ENCODE measurements at places on chromosomes 2 and 18.

GRCh38 chr2:28406276-28407096 is 13.8 kb downstream of the FOSL2 start:
- no peak for DNase-seq

GRCh38 chr2:69979902-69980807 is 18.7 kb upstream of the ASPRV1 start:
- no peak for DNase-seq

DNA sequence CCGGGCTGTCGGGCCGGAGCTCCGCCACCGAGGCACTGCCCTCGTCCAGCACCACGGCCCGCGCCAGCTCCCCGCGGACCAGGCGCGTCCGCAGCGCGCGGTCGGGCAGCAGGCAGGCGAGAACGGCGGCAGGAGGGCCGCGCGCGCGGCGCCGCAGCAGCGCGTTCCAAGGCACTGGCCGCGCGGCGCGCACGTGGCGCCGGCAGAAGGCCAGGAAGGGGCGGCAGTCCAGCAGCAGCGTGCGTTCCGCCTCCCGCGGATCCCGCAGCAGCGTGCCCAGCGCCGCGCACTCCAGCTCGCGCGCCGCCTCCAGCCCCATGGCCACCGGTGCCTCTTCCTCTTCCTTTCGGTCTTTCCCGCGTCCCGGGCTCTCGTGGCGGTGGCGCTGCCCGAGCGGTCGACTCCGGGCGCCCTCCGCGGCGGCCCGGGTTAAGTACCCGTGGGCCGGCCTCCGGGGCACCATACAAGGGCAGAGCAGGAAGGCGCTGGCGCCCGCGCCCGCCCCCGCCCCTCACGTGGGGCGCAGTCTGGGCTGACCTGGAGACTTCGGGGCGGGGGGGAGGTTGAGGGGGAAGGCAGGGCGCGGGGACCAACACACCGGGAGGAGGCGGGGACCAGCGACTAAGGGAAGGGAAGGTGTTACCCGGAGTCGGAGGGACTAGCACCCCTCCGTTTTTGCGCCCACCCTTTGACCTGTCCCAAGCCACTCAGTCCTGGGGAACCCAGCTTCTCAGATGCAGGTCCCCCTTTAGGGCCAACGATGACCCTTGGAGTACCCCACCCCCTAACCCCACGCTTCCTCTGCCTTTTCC is at the start of gene DUSP2:
TSS of gene DUSP2 (minus strand) at position 405 of the 812 bp plus-strand sequence. CDS start at position 319, 86 bp downstream.
- DNase-seq, result peak; percentile 79

DNA sequence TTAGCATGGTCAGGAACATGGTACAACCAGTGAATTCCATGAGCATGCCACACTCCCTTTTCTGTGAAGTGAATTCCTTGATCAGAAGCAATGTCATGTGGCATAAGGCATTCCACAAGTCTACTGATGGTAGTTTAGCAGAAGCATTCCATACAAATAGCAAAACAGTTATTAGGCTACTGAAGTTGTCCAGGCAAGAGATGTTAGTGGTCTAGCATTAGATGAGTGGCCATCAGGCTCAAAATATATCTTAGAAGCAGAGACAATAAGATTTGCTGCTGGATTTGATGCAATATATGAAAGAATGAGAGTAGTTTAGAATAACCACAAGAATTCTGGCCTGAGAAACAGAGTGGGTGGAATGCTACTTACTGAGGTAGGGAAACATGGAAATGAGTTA is 355.3 kb upstream of the NRXN1 start:
- no peak for DNase-seq

DNA sequence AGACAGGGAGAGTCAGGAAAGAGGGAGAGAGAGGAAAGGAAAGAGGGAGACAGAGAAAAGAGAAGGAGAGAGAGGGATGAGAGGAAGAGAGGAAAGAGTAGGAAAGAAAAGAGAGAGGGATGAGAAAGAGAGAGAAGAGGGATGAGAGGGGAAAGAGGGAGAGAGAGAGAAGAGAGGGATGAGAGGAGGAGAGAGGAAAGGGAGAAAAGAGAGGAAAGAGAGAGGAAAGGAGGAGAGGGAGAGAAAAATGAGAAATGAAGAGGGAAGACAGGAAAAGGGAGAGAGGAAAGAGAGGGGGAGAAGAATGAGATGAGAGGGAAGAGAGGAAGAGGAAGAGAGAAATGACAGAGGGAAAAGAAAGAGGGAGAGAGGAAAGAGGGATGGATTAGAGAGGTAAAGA is 207.0 kb upstream of the SKOR2 start:
- no peak for DNase-seq

- DNase-seq, result no peak
These were observed 19.6 kb upstream of the REV1 start for GRCh38 chr2:99509387-99509786.

GRCh38 chr18:76464281-76465259 is 30.5 kb downstream of the ZNF516 start:
- DNase-seq, result no peak

- DNase-seq, result no peak
These were observed 43.3 kb downstream of the PXDN start for GRCh38 chr2:1701020-1701419.

DNA sequence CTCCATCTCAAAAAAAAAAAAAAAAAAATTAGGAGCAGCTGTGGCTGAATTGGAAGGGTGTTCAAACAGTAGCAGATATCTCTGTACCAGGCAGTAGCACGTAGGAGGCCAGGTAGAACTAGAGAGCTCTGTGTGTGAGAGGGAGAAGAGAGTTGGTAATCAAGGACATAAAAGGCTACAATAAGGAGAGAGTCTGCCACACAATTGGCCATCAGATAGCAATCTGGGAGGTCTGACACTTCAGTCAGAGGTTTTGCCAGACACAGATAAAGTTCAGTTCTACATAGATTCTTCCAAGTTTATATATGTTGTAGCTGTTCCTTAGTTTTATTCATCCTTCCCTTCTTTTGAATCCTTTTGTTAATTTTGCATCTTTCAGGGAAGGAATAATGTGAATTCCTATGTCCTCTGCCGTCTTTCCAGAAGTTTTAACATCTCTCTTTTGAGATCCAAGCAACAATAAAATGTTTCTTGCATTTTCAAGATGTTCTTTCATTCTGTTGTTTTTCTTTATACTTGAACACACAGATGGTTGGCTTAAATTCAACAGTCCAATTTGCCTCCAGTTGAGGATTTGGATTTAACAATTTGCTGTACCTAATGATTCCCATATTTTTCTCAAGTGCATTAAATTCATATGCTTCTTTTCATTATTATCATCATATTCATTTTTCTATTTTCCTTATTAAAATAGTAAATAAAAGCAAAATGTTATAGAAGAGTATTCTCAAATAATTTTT is 600.3 kb upstream of the GCFC2 start:
- DNase-seq, result no peak

DNA sequence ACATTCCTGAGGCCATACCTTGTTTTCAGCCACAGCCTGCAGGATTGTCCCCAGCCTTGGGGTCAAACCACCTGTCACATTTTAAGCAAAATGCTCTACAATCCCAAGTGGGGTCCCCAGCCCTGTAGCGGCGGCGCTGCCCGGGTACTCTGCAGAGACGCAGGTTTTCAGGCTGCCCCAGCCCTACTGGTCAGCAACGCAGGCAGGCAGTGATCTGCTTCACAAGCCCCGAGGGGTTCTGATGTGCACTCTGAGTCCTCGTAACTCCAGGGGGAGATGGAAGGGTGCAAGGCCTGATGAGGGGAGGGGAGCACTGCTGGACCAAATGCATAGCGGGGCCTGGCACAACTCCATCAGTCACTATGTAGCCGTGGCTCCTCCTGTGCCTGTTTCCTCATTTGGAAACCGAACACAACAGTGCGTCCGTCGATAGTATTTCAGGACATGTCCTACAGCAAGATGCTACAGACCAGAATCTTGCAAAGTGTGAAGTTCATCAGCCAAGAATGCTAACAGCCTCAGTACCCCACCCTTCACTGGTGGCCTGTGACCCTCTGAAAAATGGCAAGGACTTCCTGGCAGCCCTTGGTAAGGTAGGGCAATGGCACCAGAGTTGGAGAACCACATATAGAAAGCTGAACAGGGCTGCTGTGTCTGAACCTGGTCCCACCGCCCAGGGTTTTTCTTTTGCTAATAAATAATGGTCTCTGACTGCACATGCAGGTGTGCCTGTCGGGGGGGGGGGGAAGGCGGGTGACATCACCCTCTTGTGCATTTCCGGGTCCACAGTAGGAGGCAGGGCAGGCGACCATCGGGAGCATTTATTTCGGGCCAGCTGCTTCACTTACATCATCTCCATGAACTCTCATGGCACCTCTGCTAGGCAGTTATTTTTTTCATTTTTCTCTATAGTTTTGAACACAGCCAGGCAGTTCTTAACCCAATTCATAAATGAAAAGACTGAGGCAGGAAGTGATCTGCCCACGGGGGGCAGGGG is 50.6 kb upstream of the TFCP2L1 start:
- no peak for DNase-seq

DNA sequence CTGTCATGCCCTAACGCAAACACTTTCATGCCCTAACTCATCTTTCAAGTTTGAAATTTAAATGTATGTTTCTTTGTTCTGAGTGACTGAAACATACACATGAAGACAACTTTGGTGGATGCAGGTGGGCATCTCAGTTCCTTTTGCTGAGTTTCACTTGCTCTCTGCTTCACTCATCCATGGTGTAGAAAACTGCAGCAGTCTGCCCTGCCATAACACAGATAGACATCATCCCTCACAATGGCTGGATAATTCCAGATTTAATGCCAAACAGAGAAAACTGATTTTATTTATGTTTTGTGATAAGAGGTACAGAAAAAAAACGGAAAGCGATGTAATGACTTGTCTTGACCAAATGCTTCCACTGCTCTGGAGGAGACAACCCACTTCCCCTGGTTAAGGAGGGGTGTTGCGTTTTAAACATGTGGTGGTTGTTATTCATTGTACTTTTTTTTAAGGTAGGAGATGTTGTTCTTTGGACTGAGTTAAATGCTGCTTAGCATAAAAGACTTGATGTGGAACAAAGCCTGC is 70.4 kb downstream of the RHBDD1 start:
- no peak for DNase-seq

DNA sequence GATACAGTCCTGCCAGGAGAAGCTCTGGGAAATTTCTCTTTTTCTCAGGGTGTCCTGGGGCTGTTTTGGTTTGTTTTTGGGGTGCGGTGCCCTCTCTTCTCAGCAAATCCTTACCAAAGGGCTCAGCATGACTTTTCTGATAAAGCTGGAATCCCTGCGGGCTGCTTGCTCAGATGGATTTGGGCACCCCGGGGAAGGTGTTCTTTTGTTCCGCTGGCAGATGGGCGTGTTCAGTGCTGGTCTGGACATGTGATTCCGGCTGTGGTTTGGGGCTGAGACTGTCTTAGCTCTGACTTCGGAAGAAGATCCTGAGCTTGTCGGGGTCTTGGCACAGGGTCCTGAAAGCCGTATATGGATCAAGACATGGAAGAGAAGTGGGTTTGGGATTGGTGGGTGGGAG is 134.2 kb upstream of the SPRED2 start:
- no peak for DNase-seq

GRCh38 chr2:68435615-68436014 is 31.5 kb downstream of the FBXO48 start:
- no peak for DNase-seq

DNA sequence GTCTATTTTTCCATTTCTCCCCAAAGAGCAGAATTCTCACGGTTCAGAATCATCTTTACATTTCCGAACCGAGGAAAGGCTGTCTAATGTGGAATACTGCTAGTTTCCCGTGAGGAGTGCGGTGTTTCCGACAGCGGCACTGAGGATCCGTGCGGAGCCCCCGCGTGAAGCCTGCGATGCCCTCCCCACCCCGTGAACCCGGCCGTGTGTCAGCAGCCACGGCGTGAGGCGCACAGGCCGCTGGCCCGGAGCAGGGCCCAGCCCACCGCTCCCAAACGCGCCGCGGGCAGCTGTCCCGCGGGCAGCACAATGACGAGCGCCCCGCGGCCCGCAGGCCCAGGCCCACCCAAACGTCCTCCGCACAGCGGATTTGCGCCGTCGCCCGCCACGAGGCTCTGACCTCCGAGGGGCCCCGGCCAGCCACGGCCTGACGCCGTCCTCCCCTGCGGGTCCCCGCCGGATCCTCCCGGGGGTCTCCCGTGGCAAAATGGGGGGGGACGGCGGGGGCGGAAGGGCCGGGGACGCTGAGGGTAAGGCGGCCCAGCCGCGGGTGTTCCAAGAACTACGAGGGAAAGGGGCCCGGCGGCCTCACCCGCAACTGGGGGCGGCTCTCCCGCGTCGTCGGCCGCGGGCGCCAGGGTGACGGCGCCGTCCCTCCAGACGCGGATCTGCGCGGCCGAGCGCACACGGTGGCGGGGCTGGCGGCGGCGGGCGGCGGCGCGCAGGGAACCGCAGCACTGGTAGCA is 796 bp downstream of the SPIRE1 start:
- DNase-seq, result no peak

- no peak for DNase-seq
These were observed 102.2 kb upstream of the MSH2 start for GRCh38 chr2:47300609-47301276.

GRCh38 chr2:159984034-159984433 is 78.4 kb downstream of the PLA2R1 start:
- DNase-seq, result no peak

GRCh38 chr2:141848191-141848590 is 282.6 kb downstream of the LRP1B start:
- no peak for DNase-seq

- no peak for DNase-seq
These were observed 55.7 kb downstream of the RND3 start for GRCh38 chr2:150431561-150432311.

- no peak for DNase-seq
These were observed 1200.5 kb upstream of the FAM98A start for GRCh38 chr2:34799556-34799955.

DNA sequence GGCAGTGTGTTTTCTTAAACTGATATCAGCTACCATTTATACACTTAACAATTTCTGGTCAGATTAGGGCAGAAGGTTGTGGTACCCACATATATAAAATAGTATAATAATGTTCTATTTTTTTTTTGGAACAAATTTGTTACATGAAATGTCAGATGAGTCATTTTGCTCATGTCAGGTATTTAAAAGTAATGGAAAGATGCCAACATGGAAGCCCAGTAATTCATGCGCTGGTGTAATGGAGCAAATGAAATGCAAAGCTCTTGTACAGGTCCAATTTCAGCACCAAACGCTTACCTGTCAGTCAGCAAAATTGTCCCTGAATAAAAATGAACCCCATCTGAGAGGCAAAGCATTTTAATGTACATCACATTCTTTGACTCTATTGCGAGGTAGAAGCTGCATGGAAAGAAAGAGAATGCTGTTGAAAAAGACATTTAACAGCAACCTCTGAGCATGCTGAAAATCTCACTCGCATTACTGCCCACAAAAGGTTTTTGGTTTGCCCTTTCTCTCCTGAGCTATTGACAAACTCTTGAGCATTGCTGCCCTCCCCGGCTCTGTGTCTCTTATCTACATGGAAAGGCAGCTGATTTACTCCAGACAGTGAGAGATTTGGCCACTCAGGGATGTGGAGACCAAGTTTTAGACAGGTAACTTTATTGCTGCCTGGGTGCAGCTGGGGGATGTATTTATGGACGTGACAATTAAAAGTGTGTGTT is 217.5 kb downstream of the CAMKMT start:
- DNase-seq, result no peak

- DNase-seq, result no peak
These were observed 100.2 kb downstream of the BCL11A start for GRCh38 chr2:60453301-60453700.

DNA sequence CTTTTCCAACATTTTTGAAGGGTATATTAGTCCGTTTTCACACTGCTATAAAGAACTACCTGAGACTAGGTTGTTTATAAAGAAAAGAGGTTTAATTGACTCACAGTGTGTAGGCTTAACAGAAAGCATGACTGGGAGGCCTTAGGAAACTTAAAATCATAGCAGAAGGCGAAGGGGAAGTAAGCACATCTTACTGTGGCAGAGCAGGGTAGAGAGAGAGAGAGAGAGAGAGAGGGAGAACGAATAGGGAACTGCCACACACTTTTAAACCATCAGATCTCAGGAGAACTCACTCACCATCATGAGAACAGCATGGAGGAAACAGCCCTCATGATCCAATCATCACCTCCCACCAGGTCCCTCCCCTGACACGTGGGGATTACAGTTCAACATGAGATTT is 420.3 kb downstream of the SOCS6 start:
- no peak for DNase-seq

Data from naive thymus-derived CD4-positive, alpha-beta T cell (primary cell).